ENCODE measurements at places on chromosomes 2 and 18.

GRCh38 chr2:11862049-11862448 lies 115.6 kb downstream of the LPIN1 start:
- DNase-seq: no peak

GRCh38 chr2:70632388-70632787 lies 78.8 kb upstream of the TGFA start:
- DNase-seq: no peak

GRCh38 chr2:56473524-56473923 lies 289.7 kb downstream of the CCDC85A start:
- no peak for DNase-seq

DNA sequence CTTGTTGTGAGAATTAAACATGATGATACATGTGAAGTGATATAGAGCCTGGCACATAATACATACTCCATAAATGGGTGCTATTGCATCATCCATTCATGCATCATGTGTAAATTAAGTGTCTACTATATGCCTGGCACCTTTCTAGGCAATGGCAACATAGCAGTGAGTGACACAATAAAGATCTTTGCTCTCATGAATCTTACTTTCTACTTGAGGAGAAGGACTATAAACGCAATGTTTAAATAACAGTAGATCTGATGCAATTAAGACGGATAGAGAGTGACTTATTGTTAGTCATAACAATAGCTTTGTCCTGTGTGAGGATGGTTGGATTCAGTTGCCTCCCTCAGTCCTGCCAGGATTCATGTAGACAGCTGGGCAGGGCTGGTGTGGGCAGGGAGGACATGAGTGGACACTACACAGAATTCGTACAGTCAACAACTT lies 88.4 kb upstream of the NPAS2 start:
- DNase-seq: no peak

DNA sequence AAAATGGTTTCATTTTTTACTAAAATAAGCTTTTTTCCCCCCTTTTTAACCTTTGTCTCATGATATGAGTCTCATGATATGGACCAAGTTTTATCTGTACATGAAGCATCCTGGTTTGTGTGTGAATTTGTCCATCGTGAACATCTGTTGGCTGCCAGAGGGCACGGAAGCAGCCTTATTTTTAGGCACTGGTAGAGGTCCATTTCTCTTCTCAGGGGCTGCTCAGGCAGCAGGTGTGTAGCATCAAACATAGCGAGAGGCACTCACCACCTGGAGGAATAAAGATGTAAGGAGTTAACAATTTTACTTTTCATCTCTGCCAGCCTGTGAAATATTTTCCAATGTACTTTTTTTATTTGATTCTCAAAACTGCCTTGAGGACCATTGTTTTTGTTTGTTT lies 134.5 kb downstream of the RHBDD1 start:
- DNase-seq: no peak

All from NCI-H446 treated with DMSO at 0.1 percent for 48 hours (cell line).